SJCRH30 (cell line): ENCODE measurements at places on chromosomes 1 and 21.

GRCh38 chr1:212760126-212760823 lies 31.3 kb downstream of the NSL1 start:
- no peak for DNase-seq

- DNase-seq: no peak
Observed at GRCh38 chr1:20654104-20654690, 7.0 kb downstream of the DDOST start.

DNA sequence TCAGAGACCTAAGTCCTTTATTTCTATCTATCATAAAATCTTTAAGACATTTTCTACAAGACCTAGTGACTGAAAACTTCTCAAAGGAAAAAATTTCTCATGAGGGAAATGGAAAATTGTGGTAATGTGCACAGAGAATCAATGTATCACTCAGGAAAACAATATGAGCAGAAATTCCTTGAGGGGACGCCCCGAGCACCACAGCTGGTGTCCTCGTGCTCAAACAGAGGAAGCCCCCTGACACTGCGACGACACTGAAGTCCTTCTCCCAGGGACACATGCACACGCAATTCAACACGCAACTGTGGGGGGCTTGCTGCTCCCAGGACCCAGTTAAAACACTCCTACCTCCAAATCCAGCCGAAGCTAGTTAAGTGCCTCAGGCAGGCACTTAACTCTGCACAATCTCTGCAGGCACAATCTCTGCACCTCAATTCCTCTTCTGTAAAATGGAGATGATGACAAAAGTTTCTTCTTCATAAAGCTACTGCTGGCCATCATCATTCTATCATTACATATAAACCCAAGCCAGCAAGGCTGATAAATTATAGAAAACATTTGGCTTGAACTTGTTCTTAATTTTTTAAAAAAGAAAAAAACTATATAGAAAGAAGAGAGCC lies 16.0 kb downstream of the ZBTB17 start:
- DNase-seq: no peak

DNA sequence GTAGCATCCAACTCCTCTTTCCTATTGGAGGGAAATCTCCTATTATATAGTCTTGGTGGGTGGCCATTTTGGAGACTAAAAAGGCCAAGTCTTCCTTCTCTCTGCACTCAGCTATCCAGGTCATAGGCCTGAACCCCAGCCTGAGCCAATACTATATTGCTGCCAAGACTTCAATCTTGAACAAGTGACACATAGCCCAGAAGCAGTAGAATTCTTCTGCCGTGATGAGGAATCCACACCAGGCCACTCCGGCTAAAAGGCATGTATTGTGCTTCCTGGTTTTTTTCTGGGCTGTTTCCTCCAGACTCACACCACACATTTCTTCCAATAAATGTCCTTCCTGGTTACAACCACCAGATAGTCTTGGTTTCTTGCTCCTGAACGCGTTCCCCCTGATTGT lies 43.0 kb downstream of the ATF3 start:
- no peak for DNase-seq

DNA sequence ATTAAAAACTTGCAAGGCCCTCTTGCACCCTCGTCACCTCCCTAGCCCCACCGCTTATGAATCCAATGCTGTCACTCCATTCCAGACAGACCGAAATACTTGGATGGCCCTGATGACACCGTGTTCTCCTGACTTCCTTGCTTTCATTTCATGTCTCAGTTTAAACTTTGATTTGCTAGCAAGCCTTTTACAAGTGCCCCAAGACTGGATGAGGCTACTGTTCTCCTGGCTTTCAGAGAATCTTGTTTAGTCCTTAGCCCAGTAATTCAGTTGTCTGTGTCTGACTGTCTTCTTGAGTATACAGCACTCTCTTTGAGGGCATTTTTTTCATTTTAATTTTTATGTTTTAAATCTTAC lies 824 bp upstream of the IFI44L start:
- no peak for DNase-seq

GRCh38 chr1:212470059-212470458 lies 37.3 kb downstream of the NENF start:
- peak; percentile 72 for DNase-seq

- DNase-seq: peak; percentile 20
Observed at GRCh38 chr1:98325646-98326440, 335.7 kb upstream of the SNX7 start.

DNA sequence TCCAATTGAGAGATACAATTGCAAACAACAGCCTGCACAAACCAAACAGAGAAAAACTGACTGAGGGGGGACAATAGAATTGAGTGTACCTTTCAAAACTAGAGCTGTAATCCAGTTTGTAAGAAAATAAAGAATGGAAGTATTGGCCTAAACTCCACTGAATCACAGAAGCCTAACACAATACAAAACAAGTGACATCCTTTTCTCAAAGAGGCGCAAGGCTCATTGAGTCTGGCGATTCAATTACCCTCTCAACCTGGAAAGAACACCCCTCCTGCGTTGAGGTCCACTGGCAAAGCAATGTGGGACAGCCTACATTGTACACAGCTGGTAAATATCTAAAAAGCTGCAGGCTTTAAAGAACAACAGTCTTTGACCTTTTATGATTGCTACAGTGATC lies 182.6 kb downstream of the DPYD start:
- DNase-seq: no peak

- DNase-seq: no peak
Observed at GRCh38 chr1:205353612-205354011, 3.1 kb downstream of the KLHDC8A start.

- no peak for DNase-seq
Observed at GRCh38 chr1:229879746-229880145, 187.3 kb upstream of the GALNT2 start.
